ENCODE measurements at places on chromosomes 5 and 9.

GRCh38 chr9:72065076-72065475 is 4.7 kb upstream of the C9orf57 start:
- no peak for DNase-seq

- DNase-seq: no peak
Observed at GRCh38 chr5:33877449-33877848, 14.3 kb downstream of the ADAMTS12 start.

GRCh38 chr5:154770111-154770510 is 14.9 kb downstream of the LARP1 start:
- DNase-seq: no peak

- DNase-seq: no peak
Observed at GRCh38 chr5:149855366-149855765, 89.2 kb downstream of the PDE6A start.

GRCh38 chr5:170269579-170269978 is 28.0 kb downstream of the LCP2 start:
- no peak for DNase-seq

GRCh38 chr5:122494109-122494508 is 182.1 kb downstream of the SNCAIP start:
- DNase-seq: no peak
